ENCODE measurements at places on chromosomes 7 and 10.

DNA sequence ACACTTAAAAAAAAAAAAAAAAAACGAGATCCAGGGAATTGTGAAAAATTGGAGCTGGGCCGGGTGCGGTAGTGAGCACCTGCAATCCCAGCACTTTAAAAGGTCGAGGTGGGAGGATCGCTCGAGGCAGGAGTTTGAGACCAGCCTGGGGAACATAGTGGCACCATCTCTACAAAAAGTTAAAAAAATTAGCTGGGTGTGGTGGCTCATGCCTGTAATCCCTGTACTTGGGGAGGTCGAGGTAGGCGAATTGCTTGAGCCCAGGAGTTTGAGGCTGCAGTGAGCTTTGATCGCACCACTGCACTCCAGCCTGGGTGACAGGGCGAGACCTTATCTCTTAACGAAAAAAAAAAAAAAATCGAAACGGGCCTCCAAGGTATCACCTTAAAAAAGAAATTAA lies 2.0 kb downstream of the CLDN4 start:
- peak overlapping the region; percentile 95 for H3K27ac ChIP-seq
- H3K27me3 ChIP-seq = no peaks in the 10 kb centered on the region
- H3K4me3 ChIP-seq = peak overlapping the region; percentile 48

GRCh38 chr7:140238778-140239652 lies 62.2 kb upstream of the KDM7A start:
- no peaks in the 10 kb centered on the region for H3K27me3 ChIP-seq
- DNase-seq = peak; percentile 92
- no peak overlapping the region for H3K4me3 ChIP-seq
- no peaks in the 10 kb centered on the region for H3K36me3 ChIP-seq
- peak overlapping the region; percentile 86 for H3K27ac ChIP-seq

GRCh38 chr7:143934526-143935325 lies at the start of gene OR2F2:
TSS of gene OR2F2 (plus strand) at chr7:143935233. CDS start at chr7:143935233, 0 bp downstream.
- no peak within 1 kb of the TSS for H3K4me3 ChIP-seq
- H3K27ac ChIP-seq = no peak within 1 kb of the TSS
- no peaks in the 10 kb centered on the region for H3K4me1 ChIP-seq

DNA sequence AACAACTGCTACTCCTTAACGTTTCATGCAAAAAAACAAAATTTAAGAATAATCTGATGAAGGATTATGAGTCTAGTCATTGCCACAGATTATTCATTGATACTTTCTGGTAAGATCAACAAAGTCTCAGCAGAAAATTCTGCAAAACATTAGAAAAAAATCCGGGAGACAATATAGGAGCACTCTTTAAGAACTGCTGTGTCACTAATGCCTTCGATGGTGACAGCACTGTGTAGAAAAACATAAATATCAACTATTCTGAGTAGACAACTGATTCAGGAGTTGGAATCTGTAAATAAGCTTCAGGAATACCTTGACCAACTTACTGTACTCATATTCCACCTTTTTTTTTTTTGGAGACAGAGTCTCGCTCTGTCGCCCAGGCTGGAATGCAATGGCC lies 69.0 kb downstream of the CYTH3 start:
- DNase-seq = no peak
- H3K4me3 ChIP-seq = no peak overlapping the region
- H3K27ac ChIP-seq = no peak overlapping the region
- H3K36me3 ChIP-seq = no peaks in the 10 kb centered on the region
- H3K4me1 ChIP-seq = peaks cover 5% of the 10 kb centered on the region

DNA sequence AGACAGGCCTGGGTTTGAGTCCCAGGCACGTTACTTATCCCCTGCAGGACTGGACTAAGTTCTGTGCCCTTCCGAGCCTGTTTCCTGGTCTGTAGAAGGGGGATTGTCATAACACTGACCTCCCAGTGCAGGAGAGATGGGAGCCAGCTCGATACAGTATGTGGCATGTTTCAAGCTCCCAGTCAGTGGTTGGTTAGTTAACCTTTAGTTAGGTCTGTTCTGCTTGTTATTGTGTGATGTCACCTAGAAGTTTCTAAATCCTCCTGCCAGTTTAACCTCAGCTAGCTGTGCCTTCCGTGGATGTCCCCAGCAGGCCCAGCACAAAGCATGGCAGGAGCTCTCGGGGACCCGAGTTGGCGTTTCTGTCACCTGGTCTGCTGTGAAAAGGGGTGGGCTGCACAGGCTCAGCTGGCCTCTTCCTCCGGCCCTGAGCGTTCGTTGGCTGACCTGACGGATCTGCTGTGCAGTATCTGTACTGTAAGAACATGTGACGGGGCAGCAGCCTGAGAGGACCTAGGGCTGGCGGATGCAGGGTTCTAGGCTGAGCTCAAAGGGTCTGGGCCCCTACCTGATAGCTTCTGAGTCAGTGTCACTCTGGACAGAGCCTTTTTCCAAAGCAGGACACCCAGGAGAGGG lies 53.0 kb downstream of the SPOCK2 start:
- H3K4me1 ChIP-seq = peaks cover under 1% of the 10 kb centered on the region
- H3K4me3 ChIP-seq = no peak overlapping the region
- H3K36me3 ChIP-seq = no peaks in the 10 kb centered on the region
